Aorta (tissue), 5 donors: ENCODE measurements at places on chromosomes 6 and 20. TPM values are rescaled to one million over a fixed set of nuclear protein-coding genes. Genes with fewer than 3 reads are reported as not detected.

GRM1 gene
- total RNA-seq: not detected

CGA gene
- not detected for total RNA-seq

CRISP2 gene
- not detected for total RNA-seq

SERPINB6 gene
- total RNA-seq: 111 TPM

RSPH4A gene
- total RNA-seq: 0.48 TPM

SYS1 gene
- 20.3 TPM for total RNA-seq

MYCT1 gene
- 20.1 TPM for total RNA-seq

CDK19 gene
- total RNA-seq: 19.5 TPM

EDN1 gene
- 10.0 TPM for total RNA-seq

TMEM63B gene
- total RNA-seq: 23.5 TPM

RFX6 gene
- total RNA-seq: not detected

TMEM244 gene
- total RNA-seq: not detected

AKAP7 gene
- 7.1 TPM for total RNA-seq

NKX2-2 gene
- not detected for total RNA-seq

TMEM14C gene
- 85.3 TPM for total RNA-seq

GSTA3 gene
- total RNA-seq: not detected

GRCh38 chr6:37433657-37434271 lies 743 bp downstream of the CMTR1 start:
- DNase-seq: peak; percentile 47

GRCh38 chr6:131918650-131919355 lies 32.4 kb downstream of the CCN2 start:
- DNase-seq: no peak

- DNase-seq: no peak
These were observed 77.4 kb upstream of the F13A1 start for GRCh38 chr6:6397842-6398241.

- DNase-seq: no peak
These were observed 123.8 kb downstream of the TAF4 start for GRCh38 chr20:61941721-61942405.

GRCh38 chr20:38178065-38178491 lies 13.0 kb upstream of the TGM2 start:
- no peak for DNase-seq

DNA sequence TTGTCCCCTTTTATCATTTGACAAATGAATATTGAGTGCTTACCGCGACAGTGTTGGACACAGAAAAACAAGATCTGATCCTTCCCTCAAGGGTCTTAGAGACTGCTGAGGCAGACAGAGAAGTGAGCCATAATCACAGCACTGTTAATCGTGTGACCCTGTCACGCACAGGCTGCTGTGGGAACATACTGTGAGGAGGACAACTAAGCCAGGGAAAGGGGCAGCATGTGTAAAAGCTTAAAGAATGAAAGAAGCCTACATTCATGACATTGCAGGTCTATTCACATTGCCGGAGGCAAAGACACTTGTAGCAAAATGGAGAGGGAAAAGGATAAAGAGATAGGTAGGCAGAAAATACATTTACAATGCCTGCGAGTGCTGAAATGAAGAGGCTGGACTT lies 32.7 kb downstream of the TRDN start:
- DNase-seq: no peak

DNA sequence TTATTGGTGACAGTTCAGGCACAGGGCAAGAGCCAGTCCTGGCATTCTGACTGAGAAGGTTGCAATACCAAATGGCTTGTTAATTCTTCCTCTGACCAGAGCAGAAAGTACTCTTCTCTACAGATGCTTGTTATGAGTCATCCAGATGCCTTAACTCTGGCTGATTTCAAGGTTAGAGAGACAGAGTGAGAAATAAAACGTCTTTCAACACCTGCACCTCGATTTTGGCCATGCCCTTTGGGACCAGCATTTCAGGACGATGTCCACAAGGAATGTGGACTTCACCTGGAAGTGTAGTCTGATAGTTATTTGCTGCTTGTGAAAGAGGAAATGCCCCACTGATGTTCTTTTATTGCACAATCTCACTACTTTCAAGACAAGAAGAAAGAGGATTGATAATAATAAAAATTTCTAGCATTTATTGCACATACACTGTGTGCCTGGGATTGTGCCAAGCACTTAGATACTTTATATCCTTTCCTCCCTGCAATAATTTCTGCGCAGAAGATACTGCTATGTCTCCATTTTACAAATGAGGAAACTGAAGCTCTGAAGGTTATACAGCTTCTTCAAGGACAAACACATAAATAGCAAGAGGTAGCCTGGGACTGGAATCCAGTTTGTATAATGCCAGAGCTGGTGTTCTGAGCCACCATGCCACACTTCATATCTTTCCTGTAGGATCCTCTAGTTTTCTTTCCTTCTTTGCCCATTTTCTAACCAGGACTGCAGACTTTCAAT lies 33.5 kb upstream of the MCM3 start:
- no peak for DNase-seq

GRCh38 chr6:34696189-34696738 lies 303 bp downstream of the ILRUN start:
- DNase-seq: peak; percentile 73

DNA sequence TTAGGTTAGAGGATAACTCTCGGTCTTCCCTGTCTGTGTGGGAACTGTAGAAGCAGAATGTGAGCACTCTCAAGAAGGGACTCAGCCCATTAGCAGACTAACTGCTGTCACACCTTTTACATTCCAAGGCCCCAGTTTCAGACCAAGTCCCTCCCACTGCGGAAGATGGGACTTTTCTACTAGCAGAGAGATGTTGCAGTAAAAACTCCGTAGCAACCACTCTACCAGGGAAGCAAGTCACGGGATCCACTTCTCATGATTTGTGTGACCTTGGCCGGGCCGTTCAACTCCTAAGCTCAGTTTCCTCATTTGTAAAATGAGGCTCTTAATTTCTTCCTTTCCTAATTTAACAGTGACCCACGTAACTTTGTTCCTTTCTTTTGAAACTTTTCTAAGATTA lies 77.1 kb upstream of the SLC4A11 start:
- DNase-seq: no peak

GRCh38 chr20:49306903-49307620 lies 29.2 kb upstream of the ZNFX1 start:
- no peak for DNase-seq

- no peak for DNase-seq
These were observed 497.4 kb upstream of the SULF2 start for GRCh38 chr20:48282591-48283228.

- peak; percentile 78 for DNase-seq
These were observed at the start of gene SIRPB2 for GRCh38 chr20:1491281-1491840. TSS of gene SIRPB2 (minus strand) at chr20:1491420. CDS start at chr20:1491359, 61 bp downstream.

GRCh38 chr6:24313251-24314141 lies 44.4 kb downstream of the DCDC2 start:
- no peak for DNase-seq

- no peak for DNase-seq
These were observed 12.1 kb upstream of the PRL start for GRCh38 chr6:22308939-22309338.

- no peak for DNase-seq
These were observed 20.7 kb upstream of the TBC1D22B start for GRCh38 chr6:37236921-37237320.

GRCh38 chr20:31835977-31836852 lies 9.2 kb downstream of the FOXS1 start:
- peak; percentile 94 for DNase-seq

DNA sequence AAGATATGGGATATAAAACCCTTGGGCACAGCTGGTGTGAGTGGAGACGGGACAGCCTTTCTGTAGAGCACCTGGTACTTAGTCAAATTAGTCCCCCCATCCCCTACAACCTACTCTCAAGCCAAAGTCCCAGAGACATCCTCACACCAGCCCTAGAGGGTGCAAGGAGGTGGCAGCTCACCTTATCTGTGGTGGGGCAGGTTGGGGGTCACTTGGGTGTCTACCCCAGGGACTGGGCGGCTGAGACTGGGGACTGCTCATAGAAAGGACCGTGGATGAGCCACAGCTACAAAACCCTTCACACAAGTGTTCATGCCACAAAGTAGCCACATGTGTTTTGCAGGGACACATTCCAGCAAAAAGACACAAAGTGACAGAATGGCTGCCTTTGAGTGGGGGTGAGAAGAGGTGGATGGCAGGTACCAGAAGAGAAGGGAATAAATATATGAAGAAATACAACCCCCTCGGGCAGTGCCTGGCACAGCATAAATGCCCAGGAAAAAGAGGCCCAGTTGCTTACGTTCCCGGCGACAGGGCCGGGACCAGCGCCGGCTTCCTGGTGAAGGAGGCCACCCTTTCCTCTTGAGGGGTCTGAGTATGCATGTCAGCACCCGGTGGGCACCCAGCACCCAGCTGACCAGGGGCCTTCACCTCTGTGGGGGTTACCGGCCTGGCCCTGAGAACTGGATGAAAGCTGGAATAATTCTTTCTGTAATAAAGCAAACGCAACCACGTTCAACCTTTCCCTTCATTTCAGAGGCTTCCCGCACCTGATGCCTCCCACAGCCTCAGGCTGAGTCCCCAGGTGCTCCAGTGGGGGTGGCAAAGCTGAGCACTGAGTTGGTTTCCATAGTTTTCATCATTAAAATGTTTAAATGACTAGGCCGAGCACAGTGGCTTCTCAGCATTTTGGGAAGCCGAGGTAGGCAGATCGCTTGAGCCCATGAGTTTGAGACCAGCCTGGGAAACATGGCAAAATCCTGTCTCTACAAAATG lies 14.4 kb upstream of the CEBPB start:
- DNase-seq: no peak

- DNase-seq: peak; percentile 71
These were observed 59.1 kb upstream of the PTPN1 start for GRCh38 chr20:50450881-50451752.

DNA sequence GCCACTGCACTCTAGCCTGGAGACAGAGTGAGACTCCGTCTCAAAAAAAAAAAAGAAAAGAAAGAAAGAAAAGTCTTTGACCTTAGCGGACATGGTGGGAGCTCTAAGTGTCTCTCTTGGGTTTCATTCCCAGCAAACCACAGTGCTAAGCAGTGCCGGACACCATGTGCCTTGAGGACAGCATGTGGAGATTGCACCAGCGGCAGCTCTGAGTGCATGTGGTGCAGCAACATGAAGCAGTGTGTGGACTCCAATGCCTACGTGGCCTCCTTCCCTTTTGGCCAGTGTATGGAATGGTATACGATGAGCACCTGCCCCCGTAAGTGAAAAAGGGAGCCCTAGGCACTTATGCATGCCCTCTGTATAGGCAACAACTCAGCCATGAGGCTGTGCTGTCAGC lies 79.4 kb downstream of the GFRA4 start:
- no peak for DNase-seq

DNA sequence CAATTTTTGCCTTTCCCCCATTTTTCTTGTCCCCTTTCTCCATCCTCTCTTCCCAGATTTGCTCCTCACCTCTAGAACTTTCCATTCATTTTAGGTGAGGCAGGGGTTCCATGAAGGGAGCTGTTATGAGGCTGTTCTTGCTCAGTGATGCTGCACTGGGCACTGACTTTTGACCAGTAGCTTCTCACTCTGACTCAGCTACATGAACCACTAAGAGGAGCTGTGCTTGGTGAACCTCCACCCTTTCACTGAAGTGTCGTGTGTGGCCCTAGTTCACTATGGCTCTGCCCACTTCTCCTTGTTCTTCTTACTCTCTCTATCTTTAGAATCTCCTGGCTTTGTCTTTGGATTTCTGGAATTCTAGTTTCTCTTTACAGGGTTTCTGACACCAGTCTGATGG lies 307.1 kb upstream of the RNF24 start:
- no peak for DNase-seq

DNA sequence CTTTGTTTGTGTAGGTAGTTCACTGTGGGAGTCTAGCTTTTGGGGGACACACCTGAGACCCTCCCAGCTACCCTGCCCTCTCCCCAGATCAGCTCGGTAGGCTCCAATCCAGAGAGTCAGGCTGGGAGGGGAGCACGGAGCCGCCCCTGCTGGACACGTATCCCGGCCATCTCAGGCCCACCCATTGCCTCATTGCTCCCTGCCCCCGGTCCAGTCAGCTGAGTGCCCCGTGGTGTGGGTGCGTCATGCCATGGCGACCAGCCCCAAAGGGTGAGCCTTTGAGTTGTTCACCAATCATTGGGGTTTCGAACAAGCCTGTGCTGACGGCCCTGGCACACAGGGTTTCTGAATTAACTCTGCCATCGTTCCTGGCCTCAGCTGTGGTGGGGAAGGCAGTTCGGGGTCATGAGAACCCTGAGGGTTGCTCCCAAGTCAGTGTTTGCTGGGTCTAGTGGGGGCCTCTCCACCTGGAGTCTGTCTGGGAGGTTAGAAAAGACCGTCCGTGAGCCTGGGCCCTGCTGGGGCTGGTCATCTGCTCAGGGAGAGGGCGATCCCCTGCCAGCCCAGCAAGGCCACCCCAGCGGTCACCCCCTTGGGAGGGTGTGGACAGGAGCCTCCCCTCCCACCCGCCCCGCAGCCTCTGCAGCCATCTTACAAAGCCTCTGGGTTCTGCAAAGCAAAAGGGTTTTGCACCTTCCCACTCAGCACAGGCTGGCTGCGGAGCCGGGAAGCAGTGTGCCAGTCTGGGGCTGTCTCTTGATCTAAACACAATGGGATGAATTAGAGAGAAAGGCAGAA lies 34.5 kb downstream of the NTSR1 start:
- DNase-seq: peak; percentile 26

DNA sequence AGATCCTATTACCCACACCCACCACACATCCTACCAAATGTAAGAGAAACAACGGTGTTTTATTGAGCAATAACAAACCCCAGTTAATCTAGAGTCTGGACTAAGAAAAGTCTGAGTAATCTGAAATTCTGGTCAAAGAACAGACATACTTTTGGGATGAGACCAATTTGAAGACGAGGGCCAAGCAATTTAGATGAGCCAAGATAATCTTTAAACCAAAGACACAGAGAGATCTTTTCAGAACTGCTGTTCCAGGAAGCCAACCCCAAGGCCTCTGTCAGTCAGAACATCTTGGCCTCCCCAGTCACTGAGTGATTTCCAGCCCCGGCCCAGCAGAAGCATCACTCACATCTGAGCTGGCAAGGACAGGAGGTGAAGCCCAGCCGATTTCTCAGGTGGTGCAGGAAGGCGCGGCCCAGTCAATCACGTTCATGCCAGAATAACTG lies 118.5 kb upstream of the SYNDIG1 start:
- no peak for DNase-seq

DNA sequence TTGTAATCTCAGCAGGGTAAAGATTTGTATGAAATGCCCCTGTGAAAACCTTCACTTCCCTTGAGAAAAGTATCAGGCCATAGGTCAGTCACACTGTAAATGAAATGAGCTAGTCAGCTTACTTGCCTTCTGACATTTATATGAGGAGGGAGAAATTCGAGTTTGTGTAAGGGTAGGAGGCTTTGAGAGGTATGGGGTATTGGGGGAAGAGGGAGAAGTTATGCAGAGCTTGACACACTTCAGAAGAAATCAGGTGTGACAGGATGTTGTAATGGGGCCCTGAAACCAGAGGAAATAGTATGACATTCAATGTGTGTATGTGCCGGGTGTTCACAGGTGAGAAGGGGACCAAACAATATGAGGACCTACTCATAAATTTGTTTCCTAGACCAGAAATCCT lies 64.2 kb upstream of the CCN6 start:
- DNase-seq: no peak

- DNase-seq: no peak
These were observed 1.0 kb upstream of the VSTM2L start for GRCh38 chr20:37901654-37902503.
